ENCODE measurements at places on chromosomes 7 and 10.

- DNase-seq = no peak
These were observed 25.1 kb upstream of the AKAP9 start for GRCh38 chr7:91915401-91916050.

DNA sequence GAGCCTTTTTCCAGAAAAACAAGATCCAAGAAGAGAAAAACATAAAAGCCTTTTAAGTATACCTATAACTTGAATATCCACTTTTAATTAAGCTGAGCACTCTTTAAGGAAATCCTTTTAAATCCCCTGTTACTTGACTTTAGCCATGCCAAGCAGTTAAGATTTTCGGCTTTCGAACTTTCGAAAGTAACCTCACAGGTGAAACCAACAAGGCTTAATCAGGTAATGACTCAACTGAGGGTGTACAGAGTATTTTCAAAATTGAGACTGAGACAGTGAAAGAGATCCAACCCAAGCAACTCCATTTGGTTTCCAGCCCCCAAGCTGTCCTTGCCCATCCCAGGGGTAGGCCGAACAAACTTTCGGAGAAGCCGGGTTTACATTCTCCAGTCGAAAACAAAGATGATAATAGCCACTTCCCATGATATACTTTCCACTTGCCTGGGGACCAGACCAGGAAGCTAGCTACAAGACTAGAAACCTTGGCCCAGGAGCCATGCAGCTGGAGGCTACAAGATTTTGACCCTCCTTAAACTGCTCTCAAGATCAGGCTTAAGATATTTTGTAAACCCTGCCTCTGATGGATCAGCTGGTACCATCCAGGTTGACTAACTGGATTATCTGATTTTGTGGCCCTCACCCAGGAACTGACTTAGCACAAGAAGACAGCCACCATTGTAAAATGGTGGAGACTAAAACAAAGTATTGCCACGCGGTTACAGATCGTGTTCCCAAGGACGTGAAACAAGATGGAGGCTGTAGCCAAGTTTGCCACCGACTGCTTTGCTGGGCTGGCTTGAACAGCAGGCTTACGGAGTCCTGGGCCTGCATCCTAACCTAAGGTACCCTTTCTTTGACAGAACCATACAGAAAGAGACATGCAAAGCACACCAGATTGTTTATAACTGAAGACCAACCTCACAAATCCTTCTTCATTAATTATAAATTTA, 32.3 kb downstream of the C1GALT1 start:
- no peak for DNase-seq

DNA sequence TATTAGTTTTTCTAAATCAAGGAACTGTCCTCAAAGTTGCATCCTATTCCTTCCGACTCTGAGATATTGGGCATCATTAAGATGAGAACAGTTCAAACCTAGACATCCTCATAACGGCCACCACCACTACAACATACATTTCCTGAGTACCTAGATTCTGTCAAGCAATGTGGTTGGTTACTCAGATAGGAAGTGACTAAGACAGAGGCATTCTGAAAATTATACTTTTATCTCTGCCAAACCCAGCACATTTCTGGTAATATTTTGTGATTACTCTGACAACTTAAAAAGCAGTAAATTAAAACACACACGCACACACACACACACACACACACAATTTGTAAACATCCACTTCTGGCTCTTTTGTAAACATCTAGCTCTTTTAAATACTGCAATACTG, 291.2 kb upstream of the MEOX2 start:
- no peak for DNase-seq

DNA sequence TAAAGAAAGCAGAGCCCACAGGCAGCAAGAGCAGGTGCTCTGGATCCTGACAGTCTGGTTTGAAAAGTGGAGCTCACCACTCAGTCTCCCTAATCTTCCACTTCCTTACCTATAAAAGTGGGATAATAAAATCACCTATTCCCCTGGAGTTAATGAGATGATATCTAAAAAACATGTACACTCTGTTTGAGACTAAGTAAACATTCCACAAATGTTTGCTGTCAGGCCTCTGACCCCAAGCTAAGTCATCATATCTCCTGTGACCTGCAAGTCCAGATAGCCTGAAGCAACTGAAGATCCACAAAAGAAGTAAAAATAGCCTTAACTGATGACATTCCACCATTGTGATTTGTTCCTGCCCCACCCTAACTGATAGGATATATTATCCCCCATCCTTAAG, 1324.5 kb downstream of the XPNPEP1 start:
- DNase-seq = no peak

- peak; percentile 10 for DNase-seq
These were observed 42.3 kb downstream of the HIP1 start for GRCh38 chr7:75696263-75697037.

DNA sequence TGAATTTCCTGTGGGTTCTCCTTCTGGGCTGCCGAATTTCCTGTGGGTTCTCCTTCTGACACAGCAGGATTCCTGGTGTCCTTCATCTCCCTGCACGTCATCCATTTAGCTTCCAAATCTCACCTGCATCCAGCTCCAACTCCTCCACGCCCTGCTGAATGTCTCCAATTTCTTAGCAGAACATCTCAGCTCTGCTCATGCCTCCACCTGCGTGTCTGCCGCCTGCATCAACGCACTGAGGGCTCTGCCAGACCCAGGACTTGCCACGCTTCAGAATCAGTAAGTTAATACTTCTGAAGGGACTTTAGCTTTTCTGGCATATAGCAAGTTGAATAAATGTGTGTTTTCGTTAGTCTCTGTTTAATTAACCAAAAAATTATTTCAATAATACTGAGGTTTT, 31.1 kb upstream of the VIPR2 start:
- no peak for DNase-seq

DNA sequence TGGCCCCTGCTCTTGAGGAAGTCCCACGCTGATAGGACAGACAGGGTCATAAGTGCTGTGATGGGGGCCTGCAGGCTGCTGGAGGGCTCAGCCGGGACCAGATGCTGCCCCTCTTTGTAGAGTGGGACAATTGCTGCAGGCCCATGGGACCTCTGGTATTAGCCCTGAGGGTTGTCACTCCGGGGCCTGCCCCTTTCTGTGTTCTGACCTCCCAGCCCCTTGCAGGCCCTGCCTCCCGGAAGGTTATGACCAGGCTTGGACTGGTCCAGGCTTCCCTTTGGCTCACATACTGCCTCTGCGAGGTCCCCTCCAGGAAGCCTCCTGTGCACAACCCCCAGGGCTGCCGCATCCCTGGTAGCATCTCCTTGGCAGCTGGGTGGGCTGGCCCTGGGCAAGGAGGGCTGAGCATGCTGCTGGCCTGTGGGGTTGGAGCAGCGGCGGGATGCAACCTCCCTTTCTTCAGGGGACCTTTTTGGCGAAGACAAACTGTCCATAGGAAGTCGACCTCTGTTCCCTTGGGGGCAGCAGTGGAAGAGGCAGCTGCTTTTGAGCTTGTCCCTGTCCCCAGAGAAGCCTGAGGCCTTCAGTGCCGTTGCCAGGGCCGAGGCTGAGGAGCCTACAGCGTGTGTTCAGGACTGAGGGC, 8.8 kb downstream of the LIMK1 start:
- no peak for DNase-seq

- peak; percentile 30 for DNase-seq
These were observed 48.3 kb downstream of the PROSER2 start for GRCh38 chr10:11871466-11871865.

DNA sequence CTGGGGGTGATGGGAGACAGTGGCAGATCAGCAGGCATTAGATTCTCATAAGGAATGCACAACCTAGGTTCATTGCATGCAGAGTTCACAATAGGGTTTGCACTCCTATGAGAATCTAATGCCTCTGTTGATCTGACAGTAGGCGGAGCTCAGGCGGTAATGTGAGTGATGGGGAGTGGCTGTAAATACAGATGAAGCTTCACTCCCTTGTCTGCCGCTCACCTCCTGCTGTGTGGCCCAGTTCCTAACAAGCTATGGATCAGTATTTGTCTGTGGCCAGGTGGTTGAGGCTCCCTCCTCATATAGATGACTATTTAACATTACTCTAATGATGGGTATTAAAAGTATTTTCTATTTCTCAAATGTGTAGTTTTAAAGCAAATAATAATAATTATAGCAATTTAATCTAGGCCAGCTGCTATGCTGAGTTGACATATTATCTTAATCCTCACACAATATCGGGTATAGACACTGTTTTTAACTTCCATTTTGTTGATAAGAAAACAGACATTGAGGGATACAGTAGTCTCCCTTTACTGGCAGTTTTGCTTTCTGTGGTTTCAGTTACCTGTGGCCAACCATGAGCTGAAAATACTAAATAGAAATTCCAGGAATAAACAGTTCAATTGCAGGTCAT, 39.9 kb downstream of the KIF20B start:
- no peak for DNase-seq

DNA sequence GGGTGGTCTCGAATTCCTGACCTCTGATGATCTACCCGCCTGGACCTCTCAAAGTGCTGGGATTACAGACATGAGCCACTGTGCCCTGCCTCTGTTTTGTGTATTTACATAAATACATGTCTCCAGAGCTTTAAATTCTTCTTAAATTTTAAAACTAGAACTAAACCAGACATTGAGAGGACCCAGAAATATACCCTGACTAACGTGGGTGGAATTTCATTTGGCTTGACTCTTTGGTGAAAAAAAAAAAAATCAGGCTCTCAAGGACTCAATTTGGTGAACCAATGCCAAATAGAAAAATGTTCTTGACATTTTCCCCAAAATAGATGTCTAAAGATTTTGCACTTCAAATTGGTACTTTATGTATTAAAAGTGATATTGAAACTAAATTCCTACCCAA, 16.6 kb upstream of the FAS start:
- DNase-seq = no peak

GRCh38 chr10:103197903-103198302, 4.8 kb upstream of the NT5C2 start:
- DNase-seq = no peak

DNA sequence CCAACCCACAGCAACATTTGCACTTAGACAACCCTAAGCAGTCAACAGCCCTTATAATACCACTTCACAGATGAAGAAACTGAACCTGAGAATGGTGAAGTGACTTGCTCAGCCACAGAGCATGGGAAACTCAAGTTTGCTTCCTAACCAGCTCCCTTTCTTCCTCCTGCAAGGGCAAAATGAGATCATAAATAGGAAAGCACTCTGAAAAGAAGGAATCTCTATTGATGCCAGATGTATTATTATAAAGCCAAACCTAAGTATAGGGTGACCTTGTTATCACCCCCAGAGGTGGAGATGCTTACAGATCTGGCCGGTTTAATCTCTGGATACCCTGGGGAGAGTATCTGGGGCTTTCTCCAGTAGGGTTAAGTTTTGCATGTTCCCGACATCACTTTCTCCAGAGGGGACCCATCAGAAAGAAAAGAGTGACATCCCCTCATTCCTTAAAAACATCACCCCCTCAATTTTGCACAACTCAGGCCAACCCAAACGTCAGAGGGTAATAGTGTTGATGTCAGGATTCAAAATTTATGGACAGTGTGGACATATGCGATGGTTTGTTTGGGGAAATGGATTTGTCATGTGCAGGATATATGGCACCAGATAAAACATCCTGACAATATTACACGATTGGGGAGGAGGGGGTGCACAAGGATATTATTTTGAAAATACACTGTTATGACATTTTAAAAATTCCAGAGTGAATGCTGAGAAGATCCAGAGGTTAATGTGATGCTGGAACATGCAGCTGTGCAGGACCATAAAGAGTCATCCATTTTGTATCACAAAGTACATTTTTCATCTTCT, 24.0 kb upstream of the XPNPEP1 start:
- DNase-seq = no peak

GRCh38 chr7:32158751-32159745, 88.8 kb upstream of the PDE1C start:
- no peak for DNase-seq

- no peak for DNase-seq
These were observed 11.2 kb downstream of the C10orf120 start for GRCh38 chr10:122688293-122688989.

DNA sequence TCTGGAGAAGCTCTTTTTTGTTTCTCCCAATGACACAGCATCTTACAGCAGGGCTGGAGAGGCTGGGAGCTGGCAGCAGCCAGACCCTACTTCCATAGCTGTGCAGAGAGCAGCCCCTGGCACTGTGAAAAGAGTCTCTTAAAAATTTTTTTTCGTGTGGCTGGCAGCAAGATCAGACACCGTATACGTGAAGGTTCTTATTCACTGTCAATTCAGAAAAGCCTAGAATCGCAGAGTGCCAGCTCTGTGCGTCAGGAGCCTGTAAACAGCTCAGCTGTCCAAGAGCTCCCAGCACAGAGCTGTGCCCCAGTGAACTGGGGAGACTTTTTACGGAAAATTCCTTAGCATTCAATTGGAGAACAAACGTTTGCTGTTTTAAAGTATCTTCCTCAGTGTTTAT, 6.5 kb downstream of the BAG3 start:
- DNase-seq = no peak

GRCh38 chr10:3740157-3740871, 44.7 kb downstream of the KLF6 start:
- no peak for DNase-seq

GRCh38 chr7:120567204-120567603, 290.7 kb downstream of the TSPAN12 start:
- DNase-seq = no peak

DNA sequence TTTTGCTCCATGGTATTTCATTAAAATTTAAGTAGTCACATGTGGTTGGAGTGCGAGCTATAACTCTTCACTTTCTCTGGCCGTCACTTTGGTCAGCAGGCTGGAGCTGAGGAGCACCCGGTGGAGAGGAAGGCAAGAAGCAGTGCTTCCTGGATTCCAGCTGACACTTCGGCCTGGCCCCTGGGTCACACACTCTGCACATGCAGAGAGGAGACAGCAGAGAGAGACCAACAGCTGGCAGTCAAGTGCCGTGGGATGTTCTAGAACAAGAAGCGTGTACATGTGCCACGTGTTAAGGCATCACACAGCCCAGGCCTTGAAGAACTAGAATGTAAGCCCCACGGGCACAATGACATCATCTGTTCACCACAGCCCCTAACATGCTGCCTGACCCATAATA, 30.1 kb downstream of the PSAP start:
- no peak for DNase-seq

- no peak for DNase-seq
These were observed 1692.0 kb downstream of the REEP3 start for GRCh38 chr10:65213170-65213569.

GRCh38 chr10:124050021-124051015, 43.1 kb downstream of the CHST15 start:
- peak; percentile 76 for DNase-seq

DNA sequence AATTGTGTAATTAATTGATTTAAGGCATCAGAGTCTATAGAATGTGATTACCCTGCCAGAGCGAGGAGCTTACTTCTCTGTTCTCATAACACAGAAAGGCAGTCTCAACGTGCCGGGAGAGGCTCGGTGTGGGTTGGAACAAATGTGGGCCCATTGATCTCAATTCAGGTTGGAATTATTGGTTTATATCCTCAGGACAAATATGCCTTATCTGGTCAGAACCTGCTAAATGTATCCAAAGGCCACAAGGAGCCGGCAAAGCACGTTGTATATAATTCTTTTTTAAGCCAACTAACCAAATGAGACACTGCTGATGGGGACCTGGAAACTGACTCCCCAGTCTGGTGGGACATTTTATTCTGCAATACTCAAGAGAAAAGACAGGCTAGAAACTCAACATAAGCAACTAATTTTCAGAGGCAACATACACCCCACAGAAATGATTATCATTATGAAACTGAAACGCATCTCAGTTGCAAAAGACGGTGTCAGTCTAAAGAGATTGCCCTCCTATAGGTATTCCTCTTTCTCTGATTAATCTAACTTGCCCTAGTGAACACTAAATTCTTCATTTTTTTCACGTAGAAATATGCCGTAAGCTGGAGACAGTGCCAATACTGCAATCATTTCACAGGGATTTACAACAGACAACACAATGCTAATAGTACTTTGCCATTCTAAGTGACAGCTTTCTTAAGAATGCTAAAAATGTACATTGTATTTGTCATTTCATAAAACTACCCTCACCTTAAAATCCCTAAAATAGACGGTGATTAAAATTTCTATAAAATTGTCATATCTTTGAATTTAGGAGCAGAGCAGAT, 9.4 kb downstream of the EBF3 start:
- no peak for DNase-seq
